ENCODE measurements at places on chromosomes 4 and X. TPM values are rescaled to one million over a fixed set of nuclear protein-coding genes. Genes with fewer than 3 reads are reported as not detected.

GRCh38 chr4:97812768-97813167, 330.5 kb downstream of the STPG2 start:
- no peak overlapping the region for H3K27ac ChIP-seq
- no peaks in the 10 kb centered on the region for H3K36me3 ChIP-seq
- no peaks in the 10 kb centered on the region for H3K4me1 ChIP-seq
- no peak overlapping the region for H3K4me3 ChIP-seq
- no peaks in the 10 kb centered on the region for H3K27me3 ChIP-seq

HS3ST1 gene
- 1.1 TPM for total RNA-seq

- no peaks in the 10 kb centered on the region for H3K36me3 ChIP-seq
- no peak overlapping the region for H3K27ac ChIP-seq
- DNase-seq: no peak
- no peak overlapping the region for H3K4me3 ChIP-seq
- no peaks in the 10 kb centered on the region for H3K27me3 ChIP-seq
- H3K4me1 ChIP-seq: no peaks in the 10 kb centered on the region
Measured at GRCh38 chrX:78796916-78797315, 49.4 kb downstream of the LPAR4 start.

RHOXF2B gene
- total RNA-seq: not detected

XIAP gene
- total RNA-seq: 18.3 TPM

DDX53 gene
- total RNA-seq: not detected

ENPEP gene
- 0.68 TPM for total RNA-seq

DNA sequence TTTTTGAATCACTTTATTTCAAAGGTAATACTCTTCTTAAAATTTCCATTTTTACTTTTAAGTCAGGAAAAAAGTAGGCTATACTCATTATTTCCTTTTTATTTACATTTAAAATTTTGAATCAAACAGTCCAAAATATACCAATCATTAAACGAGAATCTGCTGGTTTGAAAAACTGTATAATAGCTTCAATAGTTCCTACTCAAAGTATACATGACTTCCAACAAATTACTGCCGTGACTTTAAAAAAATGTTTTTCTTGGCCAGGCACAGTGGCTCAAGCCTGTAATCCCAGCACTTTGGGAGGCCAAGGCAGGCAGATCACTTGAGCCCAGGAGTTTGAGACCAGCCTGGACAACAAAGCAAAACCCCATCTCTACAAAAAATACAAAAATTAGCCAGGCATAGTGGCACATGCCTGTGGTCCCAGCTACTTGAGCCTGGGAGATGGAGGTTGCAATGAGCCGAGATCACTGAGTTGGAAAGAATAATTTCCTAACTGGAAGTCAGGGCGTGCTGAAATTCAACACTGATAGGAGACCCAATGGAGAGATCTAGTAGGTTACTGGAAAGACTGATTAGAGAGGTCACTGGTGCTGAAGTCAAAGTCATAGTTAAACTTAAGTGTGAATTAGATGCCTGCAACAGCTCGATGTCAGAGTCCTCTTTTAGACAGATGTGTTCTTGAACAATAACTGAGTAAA, 9.0 kb downstream of the KLHL8 start:
- H3K27ac ChIP-seq: no peak overlapping the region
- no peaks in the 10 kb centered on the region for H3K36me3 ChIP-seq
- no peak overlapping the region for H3K4me3 ChIP-seq
- no peak for DNase-seq

GRCh38 chrX:15737190-15737958, 696 bp upstream of the CA5B start:
- H3K4me1 ChIP-seq: no peaks in the 10 kb centered on the region
- H3K27ac ChIP-seq: peak overlapping the region; percentile 70
- H3K27me3 ChIP-seq: no peaks in the 10 kb centered on the region
- H3K36me3 ChIP-seq: no peaks in the 10 kb centered on the region
- no peak for DNase-seq

GRCh38 chr4:145280541-145280940, 100.2 kb upstream of the OTUD4 start:
- no peaks in the 10 kb centered on the region for H3K27me3 ChIP-seq
- peaks cover 11% of the 10 kb centered on the region for H3K4me1 ChIP-seq
- no peaks in the 10 kb centered on the region for H3K36me3 ChIP-seq
- H3K4me3 ChIP-seq: no peak overlapping the region
- no peak for DNase-seq

DNA sequence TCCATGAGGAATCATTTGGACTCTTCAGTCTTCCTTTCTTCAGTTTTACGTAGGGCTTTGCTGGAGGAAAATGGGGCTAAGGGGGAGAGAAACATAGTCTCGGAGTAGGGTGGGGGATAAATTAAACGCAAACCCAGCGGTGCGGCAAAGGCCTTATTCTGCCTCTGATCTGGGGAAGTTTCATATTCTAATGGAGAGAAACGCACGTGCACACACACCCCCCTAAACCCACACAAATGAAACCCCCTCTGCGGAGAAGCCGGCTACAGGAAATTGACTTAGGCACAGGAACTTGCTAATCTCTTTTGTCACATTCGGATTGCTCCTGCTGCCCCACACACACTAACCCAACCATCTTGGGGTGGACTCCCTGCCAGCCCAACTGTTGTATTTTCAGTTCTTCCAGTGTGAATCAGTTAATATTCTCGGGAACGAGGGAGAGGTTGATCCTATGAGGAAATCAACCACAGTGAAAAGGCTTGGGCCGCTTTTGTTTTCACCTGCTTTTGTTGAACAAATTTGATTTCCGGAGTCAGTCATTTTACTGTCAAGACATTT, at the start of gene RHOH:
Gene RHOH, plus strand, starts transcription at position 308 of the 558 bp plus-strand sequence. CDS start 46,356 bp downstream, outside the sequence.
- peak within 1 kb of the TSS; percentile 30 for H3K4me3 ChIP-seq
- no peaks in the 10 kb centered on the region for H3K27me3 ChIP-seq
- DNase-seq: no peak
- H3K4me1 ChIP-seq: no peaks in the 10 kb centered on the region

GABRG1 gene
- not detected for total RNA-seq

FAM241A gene
- 3.2 TPM for total RNA-seq

- no peaks in the 10 kb centered on the region for H3K4me1 ChIP-seq
- no peak overlapping the region for H3K27ac ChIP-seq
- no peaks in the 10 kb centered on the region for H3K36me3 ChIP-seq
Measured at GRCh38 chr4:120867506-120867905, 55.0 kb downstream of the PRDM5 start.

- H3K4me3 ChIP-seq: no peak overlapping the region
- no peak for DNase-seq
- no peaks in the 10 kb centered on the region for H3K36me3 ChIP-seq
- no peaks in the 10 kb centered on the region for H3K27me3 ChIP-seq
Measured at GRCh38 chrX:38166478-38167083, 54.1 kb downstream of the SRPX start.

DNA sequence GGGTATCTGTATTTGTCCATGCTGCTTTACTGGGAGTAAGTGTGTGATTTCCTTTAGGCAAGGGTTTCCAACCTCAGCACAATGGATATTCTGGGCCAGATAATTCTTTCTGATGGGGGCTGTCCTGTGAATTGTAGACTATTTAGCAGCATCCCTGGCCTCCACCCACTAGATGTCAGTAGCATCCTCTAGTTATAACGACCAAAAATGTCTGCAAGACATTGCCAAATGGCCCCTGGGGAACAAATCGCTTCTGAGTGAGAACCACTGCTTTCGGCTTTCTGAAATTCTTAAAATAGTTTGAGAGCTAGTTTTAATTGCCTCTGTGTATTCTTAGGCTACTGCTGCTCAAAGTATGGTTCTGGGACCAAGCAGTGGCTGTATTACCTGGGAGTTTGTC, 81.2 kb upstream of the GPM6B start:
- H3K27ac ChIP-seq: peak overlapping the region; percentile 47
- DNase-seq: peak; percentile 3
- peaks cover 51% of the 10 kb centered on the region for H3K4me1 ChIP-seq

ALB gene
- not detected for total RNA-seq

Measured in thoracic aorta (tissue), 2 donors.